ENCODE measurements at places on chromosomes 6 and 20.

DNA sequence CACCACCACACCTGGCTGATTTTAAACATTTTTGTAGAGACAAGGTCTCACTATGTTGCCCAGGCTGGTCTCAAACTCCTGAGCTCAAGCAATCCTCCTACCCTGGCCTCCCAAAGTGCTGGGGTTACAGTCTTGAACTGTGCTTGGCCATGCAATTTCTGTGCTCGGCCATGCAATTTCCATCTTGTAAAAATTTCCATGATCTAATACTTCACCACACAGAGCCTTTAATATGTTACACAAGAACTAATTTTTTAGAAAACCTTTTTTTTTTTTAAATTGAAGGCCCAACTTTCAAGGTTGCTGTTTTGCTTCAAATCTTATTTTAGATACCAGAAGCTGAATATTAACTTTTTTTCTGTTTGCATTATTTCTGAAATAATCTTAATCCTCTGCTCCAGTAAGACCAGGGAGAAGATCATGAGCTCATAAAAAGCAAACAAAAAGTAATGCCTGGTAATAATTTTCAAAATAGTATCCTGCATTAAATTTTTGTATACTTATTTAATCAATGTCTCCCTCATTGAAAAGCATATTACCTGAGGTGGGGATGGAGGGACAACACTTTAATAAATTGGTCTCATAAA lies 38.1 kb upstream of the ARMC2 start:
- no peak for DNase-seq

DNA sequence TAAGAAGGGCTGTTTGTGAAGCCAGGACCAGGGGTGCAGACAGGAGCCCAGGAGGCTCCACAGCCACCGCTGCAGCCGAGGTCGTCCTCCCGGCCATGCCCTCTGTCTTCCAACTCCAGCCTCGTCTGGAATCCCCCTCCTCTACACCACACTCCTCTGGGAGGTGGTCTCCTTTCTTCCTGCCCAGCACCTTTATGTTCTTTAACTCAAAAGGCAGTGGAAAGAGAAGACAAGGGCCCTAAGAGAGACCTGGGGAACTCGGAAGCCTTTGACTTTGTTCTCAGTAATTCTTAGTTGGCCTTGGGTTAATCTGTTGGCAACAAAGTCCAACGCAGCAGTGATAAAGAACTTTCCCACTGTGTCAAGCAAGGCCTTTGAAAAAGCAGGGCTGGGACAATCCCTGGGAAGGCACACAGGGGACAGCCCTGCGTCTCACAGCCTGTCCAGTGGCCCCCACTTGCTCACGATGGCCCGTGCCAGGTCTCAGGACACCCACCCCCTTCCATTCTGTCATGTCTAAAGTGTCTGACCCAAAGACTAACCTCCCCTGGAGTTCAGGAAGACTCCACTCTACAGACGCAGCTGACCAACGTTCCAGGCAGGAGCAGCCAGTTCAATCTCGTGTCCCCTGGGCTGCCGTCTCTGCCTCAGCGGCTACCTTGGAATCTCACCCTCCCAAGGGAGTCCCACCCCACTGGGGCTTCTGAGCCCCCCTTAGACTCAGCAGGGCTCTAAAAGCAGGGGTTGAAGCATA lies 42.8 kb upstream of the FAM50B start:
- no peak for DNase-seq

- no peak for DNase-seq
These were observed 809.7 kb downstream of the MAFB start for GRCh38 chr20:39879296-39879695.

DNA sequence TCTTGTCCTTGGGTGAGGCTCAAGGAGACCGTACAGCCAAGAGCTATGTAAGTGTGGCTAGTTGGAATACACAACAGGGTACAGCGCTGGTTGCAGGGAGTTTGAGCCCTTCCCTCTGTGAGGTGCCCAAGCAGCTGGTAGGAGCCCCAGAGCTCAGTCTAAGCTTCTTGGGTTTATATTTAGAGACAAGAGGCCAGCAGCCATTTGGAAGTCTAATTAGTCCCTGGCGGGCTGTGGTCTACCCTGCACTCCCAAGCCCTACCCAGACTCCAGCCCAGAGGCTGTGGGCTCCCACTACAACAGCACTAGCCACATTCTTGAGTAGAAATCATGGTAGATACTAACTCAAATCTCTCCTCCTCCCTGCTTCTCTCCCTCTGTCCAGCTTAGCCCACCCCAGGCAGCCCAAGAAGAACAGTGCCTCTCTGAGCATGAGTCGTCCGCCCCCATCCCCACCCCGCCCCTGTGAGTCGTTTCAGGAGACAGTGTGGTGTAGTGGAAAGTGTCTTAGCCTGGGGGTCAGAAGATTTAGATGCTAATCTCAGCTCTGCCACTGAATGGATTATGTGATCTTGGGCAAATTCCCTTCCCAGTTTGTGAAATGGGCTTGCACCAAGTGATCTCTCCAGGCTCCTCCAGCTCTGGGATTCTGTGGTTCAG lies 37.8 kb downstream of the EIF2S2 start:
- no peak for DNase-seq

GRCh38 chr6:32685603-32686002 lies 19.1 kb upstream of the HLA-DQB1 start:
- no peak for DNase-seq

DNA sequence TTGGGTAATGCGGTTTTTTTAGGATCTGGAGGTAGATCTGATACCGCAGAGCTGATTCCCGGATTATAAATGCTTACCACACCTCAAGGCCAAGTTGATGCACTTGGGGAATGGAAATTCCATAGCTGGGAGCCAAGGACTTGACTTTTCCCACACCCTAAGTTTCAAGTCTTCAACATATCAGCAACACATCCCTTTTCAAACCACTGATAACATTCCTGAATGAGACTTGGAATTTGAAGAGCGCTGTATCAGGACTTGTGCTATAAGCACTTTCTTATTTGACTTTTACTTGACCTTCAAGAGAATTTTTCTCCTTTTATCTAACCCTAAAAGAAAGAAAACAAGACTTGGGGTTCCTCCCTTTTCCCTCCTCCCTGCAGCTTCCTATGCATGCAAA lies 90.6 kb upstream of the NAA20 start:
- DNase-seq, result peak; percentile 76

GRCh38 chr20:10705801-10706459 lies 32.1 kb upstream of the JAG1 start:
- no peak for DNase-seq

- peak; percentile 76 for DNase-seq
These were observed 167.4 kb downstream of the EYA4 start for GRCh38 chr6:133408543-133408942.

- no peak for DNase-seq
These were observed 1624.4 kb downstream of the GRIK2 start for GRCh38 chr6:103017878-103018277.

DNA sequence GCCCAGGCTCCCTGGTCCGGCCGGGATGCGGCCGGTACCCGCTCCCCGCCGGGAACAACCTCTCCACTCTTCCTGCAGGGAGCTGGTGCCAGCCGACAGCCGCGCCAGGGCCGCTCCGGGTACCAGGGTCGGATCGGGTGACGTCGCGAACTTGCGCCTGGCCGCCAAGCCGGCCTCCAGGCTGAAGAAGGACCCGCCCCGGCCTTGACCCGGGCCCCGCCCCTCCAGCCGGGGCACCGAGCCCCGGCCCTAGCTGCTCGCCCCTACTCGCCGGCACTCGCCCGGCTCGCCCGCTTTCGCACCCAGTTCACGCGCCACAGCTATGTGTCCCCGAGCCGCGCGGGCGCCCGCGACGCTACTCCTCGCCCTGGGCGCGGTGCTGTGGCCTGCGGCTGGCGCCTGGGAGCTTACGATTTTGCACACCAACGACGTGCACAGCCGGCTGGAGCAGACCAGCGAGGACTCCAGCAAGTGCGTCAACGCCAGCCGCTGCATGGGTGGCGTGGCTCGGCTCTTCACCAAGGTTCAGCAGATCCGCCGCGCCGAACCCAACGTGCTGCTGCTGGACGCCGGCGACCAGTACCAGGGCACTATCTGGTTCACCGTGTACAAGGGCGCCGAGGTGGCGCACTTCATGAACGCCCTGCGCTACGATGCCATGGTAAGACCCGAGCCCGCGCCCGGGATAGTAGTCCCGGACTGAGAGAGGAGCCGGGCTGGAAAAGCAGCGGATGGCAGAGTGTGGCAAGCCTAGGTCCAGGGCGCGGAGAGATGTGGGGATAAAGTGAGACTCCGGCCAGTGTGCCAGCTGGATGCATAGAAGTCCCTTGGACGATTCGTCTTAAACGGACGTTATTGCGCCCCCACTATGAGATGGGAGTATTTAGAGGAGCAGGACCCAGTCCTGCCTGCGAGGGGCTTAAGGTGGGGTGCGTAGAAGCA lies at the start of gene NT5E:
NT5E (plus strand) TSS at position 266 of the 942 bp plus-strand sequence; CDS start at position 323, 57 bp downstream.
- peak; percentile 69 for DNase-seq

DNA sequence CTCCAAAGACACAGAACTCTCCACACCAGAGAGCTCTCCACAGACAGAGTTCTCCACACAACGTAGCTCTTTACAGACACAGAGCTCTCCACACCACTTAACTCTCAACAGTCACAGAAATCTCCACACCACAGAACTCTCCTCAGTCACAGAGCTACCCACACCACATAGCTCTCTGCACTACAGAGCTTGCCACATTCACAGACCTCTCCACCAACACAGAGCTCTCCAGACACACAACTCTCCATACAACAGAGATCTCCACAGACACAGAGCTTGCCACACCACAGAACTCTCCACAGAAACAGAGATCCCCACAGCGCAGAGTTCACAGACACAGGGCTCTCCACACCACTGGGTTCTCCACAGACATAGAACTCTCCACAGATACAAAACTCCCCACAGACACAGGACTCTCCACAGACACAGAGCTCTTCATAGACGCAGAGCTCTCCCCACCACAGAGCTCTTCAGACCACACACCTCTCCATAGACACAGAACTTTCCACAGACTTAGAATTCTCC lies 52.5 kb downstream of the ERMARD start:
- DNase-seq, result no peak

DNA sequence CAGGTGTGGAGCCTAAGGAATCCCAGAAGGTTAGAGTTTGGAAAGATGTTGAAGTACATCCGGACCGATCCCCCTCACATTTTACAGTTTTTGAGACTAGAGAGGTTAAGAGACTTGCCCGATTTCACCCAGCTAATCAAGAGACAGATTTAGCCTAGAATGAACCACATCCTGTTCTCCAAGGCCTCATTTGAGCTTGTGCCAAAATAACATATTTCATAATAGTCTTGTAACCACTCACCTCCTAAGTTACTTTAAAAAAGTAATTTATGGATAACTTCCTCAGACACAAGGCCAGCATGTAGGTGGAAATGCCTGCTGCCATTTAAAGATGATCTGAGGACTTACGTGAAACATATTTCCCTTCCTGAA lies 39.8 kb upstream of the ARHGAP18 start:
- DNase-seq, result peak; percentile 84

GRCh38 chr6:34298941-34299340 lies 50.1 kb upstream of the SMIM29 start:
- no peak for DNase-seq

GRCh38 chr6:37971266-37971665 lies 151.7 kb downstream of the ZFAND3 start:
- DNase-seq, result no peak

GRCh38 chr20:13243826-13244376 lies 22.8 kb downstream of the ISM1 start:
- peak; percentile 8 for DNase-seq
